ENCODE measurements at places on chromosomes 13 and 19. TPM values are rescaled to one million over a fixed set of nuclear protein-coding genes. Genes with fewer than 3 reads are reported as not detected.

GRCh38 chr13:74839656-74840055 is 642.3 kb downstream of the TBC1D4 start:
- DNase-seq = no peak

GRCh38 chr13:31945202-31945961 is 86.2 kb upstream of the FRY start:
- DNase-seq = peak; percentile 19

- DNase-seq = no peak
These were observed 11.1 kb downstream of the PROZ start for GRCh38 chr13:113169277-113170272.

DNA sequence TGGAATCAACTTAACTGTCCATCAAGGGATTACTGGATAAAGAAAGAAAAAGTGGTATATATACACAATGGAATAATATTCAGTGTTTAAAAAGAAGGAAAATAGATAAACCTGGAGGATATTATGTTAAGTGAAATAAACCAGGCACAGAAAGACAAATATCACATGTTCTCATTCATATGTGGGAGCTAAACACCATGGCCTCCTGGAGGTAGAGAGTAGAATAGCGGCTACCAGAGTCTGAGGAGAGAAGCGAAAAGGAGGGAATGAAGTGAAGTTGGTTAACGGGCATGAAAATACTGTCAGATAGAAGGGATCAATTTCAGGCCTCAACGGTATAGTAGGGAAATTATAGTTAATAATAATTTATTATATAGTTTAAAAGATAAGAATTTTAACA is 147.5 kb upstream of the OBI1 start:
- DNase-seq = peak; percentile 33

- DNase-seq = no peak
These were observed 230.6 kb downstream of the KLF12 start for GRCh38 chr13:73903561-73903960.

CATSPERD gene
- total RNA-seq = not detected

- peak; percentile 59 for DNase-seq
These were observed 59.7 kb upstream of the UBL3 start for GRCh38 chr13:29909975-29910674.

DNA sequence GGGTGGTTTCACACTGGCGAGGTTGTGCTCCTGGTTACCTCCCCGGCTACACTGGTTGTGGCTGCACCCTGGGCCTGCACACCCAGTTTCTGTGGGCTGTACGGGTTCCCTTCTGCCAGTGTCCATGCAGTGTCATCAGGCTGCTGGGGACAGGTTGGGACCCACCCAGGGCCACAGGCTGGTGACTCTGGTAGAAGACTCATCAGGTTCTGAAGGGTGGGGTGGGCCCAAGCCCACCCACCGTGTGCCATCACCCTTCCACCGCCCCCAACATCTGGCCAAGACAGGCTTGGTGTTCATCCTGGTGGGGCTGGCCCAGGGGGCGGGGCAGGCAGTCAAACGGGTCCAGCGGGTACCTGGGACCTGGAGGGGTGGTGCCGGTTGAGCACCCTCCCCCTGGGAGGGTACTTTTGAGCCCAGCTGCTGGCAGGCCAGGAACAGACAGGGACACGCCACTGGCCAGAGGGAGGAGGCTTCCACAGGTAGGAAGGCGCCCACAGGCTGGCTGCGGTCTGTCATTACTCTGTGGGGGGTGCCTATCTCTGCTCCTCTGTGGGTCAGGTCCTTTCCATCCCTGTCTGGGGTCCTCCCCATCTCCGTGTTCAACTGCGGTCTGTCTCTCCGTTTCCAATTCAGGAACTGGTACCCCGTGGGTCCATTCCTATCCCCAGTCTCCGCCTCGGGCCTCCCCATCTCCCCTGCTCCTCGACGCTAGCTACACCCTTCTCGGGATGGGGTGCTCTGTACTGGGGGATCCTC is at the start of gene RNF225:
Gene RNF225 (plus strand): TSS at position 437 of the 759 bp plus-strand sequence. CDS start 434 bp downstream, outside the sequence.
- no peak for DNase-seq

DNA sequence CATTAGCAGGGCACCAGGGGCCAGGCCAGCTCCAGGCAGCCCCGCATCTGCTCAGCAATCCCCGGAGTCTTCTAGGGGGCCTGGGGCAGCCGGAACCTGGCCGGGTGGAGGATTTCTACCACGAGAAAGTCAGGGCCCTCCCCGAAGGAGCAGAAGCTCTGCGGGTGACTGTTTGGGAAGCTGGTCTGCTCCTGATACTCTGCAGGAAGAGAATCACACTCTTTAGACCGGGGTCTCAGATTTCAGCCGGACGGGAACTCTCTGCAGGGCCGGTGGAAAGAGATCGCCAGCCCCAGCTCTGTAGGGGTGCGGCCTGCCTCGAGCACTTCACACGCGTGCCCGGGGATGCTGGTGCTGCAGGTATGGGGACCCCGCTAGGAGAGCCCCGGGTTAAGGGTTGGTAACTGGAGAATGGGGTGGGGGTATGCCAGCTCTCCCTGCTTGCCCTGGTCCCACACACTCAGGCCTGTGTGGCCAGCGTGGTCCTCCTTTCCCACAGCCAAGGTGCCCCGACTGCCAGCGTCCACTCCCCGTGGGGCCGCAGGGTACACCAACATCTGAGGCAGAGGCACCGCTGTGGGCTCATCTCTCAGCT is 20.1 kb downstream of the RASA3 start:
- DNase-seq = no peak

DNA sequence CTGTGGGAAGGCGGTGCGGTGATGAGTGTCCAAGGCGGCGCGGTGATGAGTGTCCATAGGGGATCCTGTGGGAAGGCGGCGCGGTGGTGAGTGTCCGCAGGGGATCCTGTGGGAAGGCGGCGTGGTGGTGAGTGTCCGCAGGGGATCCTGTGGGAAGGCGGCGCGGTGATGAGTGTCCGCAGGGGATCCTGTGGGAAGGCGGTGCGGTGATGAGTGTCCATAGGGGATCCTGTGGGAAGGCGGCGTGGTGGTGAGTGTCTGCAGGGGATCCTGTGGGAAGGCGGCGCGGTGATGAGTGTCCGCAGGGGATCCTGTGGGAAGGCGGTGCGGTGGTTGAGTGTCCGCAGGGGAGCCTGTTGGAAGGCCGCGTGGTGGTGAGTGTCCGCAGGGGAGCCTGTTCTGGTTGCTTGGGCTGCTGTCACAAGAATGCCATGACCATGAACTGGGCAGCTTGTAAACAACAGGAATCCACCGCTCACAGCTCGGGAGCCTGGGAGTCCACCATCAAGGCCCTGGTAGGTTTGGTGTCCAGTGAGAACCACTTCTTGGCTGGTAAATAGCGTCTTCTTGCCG is 21.4 kb downstream of the TFDP1 start:
- DNase-seq = no peak

- no peak for DNase-seq
These were observed 630 bp downstream of the SPPL2B start for GRCh38 chr19:2329149-2329478.

GRCh38 chr19:52120286-52120685 is 19.5 kb downstream of the ZNF616 start:
- DNase-seq = no peak

ZNF560 gene
- 0.69 TPM for total RNA-seq

DNA sequence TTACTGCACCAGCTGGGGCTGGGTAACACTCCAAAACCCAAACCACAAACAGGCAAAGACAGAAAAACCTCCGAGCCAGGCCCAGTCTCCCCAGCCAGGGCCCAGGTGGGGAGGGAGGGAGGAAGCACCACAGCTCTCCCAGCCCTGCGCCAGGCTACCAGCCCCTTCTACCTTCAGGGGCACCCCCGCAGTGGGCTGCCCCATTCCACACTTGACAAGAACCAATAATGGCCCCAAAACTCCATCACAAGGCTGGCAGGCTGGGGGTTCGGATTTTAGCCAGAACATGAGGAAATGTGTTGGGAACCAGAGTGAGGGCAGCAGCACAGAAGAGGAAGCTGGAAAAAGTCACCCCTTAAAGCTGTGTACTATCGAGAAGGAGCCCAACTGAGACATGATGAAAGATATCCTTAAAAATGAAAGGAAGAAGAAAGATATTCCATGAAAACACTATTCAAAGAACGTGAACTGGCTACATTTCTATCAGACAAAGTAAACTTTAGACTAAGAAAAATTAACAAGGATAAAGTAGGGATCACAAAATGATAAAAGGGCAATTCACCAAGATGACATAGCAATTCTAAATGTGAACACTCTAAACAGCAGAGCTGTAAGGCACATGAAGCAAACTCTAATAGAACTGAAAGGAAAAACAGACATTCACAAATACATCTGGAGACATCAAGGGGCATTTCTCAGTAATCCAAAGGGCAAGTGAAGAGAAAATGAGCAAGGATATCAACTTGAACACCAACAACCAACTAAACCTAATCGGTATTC is 12.9 kb downstream of the TUBGCP3 start:
- no peak for DNase-seq

SOX1 gene
- not detected for total RNA-seq

MCEMP1 gene
- total RNA-seq = not detected

CTU1 gene
- total RNA-seq = 13.8 TPM

- no peak for DNase-seq
These were observed 1965.6 kb upstream of the PCDH20 start for GRCh38 chr13:63381078-63381859.

- no peak for DNase-seq
These were observed 128.4 kb upstream of the SPRY2 start for GRCh38 chr13:80469105-80469852.

GPR12 gene
- 0.13 TPM for total RNA-seq

DNA sequence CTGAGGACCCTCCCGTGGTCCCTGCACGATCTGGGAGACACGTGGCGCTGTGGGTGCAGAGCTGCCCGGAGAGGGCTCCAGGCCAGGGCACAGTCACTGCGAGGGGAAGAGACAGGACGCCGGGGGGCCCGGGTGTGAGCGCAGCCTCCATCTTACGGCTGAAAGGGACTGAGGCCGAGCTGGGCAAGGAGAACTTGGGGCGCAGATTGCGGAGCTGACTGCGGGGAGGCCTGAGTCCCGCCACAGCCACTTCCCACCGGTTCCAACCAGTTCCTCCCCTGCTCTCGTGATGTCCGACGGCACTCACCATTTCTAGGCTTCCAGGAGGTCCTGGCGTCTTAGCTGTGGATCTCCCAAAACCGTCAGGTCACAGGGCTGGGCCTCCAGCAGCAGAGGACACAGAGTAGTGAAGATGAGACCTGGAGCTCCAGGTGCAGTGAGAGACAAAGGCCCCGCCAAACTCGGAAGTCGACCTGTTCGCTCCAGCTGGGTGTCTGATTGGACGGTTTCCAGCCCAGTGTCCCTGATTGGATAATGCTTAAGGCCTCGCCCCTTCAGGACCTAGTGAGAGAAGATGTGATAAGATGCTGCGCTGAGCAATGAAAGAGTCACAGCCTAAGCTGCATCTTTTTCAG is 4.8 kb upstream of the ZNF253 start:
- no peak for DNase-seq

GRCh38 chr13:109734002-109734785 is 52.2 kb downstream of the IRS2 start:
- no peak for DNase-seq

DNA sequence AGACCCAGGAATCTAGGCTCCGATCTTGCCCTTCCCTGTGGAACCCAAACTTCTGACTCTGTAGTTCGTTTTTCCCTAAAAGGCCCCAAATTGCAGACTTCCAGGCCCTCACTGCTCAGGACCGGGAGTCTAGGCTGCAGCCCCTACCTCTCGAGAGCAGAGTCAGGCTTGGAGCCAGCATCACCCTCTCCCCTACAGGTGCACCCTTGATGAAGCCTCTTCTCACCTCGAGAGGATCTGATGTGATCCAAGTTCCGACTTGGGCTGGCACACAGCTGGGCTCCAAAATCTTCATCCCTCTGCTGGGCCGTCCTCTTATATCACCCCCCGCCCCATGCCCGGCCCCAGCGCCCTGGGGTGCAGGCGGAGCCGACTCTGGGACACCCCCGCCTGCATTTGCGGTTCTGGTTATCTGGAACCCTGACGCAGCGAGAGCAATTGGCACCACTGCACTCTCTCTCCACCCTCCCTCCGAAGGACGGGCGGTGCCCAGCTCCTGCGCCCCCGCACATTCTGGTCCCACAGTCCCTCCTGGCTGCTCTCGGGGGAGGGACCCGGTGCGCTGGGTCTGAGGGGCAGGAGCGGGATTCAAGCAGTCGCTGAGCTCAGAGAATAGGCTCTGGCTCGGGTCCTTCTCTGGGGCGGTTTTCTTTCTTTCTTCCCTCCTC is at the start of gene KLK7:
Gene KLK7 (minus strand): TSS at position 293 of the 668 bp plus-strand sequence. CDS start 1,518 bp downstream, outside the sequence.
- no peak for DNase-seq

DNA sequence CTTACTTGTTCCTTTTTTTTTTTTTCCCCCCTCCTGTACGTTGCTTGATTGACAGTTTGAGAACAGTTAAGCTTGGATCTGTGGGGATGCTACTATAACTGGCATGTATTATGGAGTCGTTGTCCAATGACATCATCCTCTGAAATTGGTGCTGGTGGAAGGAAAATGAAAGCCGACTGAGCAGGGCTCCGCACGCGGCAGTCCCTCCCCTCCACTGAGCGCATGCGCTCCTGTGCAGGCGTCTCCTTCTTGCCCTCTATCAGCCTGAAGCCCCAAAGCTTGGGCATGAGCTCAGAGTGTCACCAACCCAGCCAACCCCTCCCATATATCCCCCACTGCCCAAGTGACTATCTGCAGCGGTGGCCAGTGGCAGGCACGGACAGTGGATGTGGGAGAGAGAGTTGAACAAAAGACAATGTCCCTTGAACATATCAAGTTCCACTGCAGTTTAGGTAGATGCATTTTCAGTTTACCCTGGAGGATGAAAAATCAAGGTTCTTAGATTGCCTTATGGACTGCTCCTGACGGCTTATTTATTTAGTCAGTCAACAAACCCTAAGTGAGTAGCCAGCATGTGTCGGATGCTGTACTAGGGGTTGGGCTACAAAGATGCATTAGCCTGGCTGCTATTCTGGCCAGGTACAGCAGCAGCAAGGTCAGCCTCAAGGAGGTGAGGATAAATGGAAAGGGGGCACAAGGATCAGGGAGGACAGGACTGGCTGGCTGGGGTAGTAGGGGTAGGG is 20.8 kb downstream of the MBNL2 start:
- no peak for DNase-seq

RASGRP4 gene
- not detected for total RNA-seq

Data from SK-MEL-5 (cell line).